ENCODE measurements at places on chromosomes 16 and 17.
A peak's percentile ranks its signal among the peaks of the same experiment; 100 is the strongest.

DNA sequence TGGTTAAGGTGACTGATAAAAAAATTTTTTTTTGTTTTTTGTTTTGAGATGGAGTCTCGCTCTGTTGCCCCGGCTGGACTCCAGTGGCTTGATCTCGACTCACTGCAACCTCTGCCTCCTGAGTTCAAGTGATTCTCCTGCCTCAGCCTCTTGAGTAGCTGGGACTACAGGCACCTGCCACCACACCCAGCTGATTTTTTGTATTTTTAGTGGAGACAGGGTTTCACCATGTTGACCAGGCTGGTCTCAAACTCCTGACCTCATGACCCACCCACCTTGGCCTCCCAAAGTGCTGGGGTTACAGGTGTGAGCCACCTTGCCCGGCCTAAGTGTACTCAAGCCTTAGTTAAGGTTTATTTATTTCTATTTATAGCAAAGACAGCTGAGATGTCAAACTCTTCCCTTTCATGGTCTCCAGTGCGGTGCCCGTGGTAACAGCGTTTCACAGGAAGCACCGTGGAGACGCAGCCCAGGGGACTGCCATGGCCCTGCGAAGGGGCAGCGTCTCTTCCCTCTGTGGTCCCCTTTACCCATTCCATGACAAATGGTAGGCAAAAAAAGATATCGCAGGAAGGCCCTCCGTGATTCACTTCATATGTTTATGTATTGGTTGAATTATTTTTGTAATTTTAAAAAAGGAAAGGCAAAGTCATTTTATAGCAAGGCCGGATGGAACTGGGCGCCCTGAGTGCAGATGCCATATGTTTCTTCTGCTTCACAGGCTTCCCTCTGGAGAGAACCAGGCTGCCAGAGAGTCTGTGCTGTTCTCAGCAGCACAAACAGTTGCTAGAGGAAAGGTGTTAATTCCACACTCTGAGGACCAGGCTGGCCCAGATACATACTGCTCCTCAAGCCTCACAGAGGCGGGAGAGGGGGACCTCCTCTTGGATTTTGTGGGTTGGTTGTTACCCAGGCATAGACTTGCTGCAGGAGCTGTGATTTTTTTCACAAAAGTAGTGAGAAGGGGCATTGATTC lies 29.2 kb downstream of the DDX19A start:
- H3K36me3 ChIP-seq = peaks cover 13% of the 10 kb centered on the region
- H3K27ac ChIP-seq = no peak overlapping the region
- no peak overlapping the region for H3K4me3 ChIP-seq
- DNase-seq = no peak
- no peaks in the 10 kb centered on the region for H3K27me3 ChIP-seq

- peaks cover 42% of the 10 kb centered on the region for H3K36me3 ChIP-seq
- H3K27ac ChIP-seq = no peak overlapping the region
- H3K4me1 ChIP-seq = no peaks in the 10 kb centered on the region
- DNase-seq = no peak
These were observed 19.0 kb upstream of the EVPL start for GRCh38 chr17:76046064-76046463.

GRCh38 chr16:14369734-14370598 lies 260.1 kb downstream of the PARN start:
- no peaks in the 10 kb centered on the region for H3K36me3 ChIP-seq
- DNase-seq = no peak

GRCh38 chr17:32385971-32386370 lies 36.0 kb downstream of the ZNF207 start:
- peaks cover 2% of the 10 kb centered on the region for H3K36me3 ChIP-seq
- no peaks in the 10 kb centered on the region for H3K4me1 ChIP-seq
- no peak overlapping the region for H3K27ac ChIP-seq
- no peak overlapping the region for H3K4me3 ChIP-seq
- no peak for DNase-seq

DNA sequence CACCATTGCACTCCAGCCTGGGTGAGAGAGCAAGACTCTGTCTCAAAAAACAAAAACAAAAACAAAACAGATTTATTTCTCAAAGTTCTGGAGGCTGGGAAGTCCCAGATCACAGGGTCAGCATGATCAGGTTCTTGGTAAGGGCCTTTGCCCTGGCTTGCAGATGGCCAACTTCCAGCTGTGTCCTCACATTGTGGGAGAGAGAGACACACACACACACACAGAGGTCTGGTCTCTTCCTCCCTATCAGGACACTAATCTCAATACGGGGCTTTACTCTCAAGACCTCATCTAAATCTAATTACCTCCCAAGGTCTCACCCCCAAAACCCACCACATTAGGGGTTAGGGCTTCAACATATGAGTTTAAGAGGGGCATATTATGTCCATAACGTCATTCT lies 26.4 kb upstream of the TAOK1 start:
- no peak for DNase-seq
- H3K27me3 ChIP-seq = no peaks in the 10 kb centered on the region
- no peaks in the 10 kb centered on the region for H3K4me1 ChIP-seq
- H3K27ac ChIP-seq = no peak overlapping the region
- H3K4me3 ChIP-seq = no peak overlapping the region
- H3K36me3 ChIP-seq = no peaks in the 10 kb centered on the region

DNA sequence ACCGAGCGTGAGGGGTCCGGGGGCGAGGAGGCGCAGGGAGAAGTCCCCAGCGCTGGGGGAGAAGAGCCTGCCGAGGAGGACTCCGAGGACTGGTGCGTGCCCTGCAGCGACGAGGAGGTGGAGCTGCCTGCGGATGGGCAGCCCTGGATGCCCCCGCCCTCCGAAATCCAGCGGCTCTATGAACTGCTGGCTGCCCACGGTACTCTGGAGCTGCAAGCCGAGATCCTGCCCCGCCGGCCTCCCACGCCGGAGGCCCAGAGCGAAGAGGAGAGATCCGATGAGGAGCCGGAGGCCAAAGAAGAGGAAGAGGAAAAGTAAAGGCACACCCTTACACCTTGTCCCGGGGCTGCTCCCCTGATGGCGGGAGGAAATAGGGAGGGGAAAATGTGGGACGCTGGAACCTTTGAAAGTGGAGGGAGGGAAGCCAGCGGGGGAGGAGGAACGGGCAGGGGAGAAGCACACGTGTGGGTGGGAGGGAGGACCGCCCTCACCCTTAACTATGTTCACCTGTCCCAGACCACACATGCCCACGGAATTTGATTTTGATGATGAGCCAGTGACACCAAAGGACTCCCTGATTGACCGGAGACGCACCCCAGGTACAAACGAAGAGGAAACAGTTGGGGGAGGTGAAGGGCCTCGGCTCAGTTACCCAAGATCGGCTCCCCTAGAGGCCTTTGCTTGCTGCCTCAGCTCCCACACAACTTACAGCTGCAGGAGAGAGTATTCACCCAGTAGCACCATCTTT lies 916 bp downstream of the PAGR1 start:
- H3K4me3 ChIP-seq = peak overlapping the region; percentile 53
- peaks cover 10% of the 10 kb centered on the region for H3K4me1 ChIP-seq
- DNase-seq = no peak
- peaks cover 6% of the 10 kb centered on the region for H3K36me3 ChIP-seq
- no peak overlapping the region for H3K27ac ChIP-seq

GRCh38 chr17:19647697-19648474 lies 665 bp upstream of the ALDH3A2 start:
- peak; percentile 25 for DNase-seq
- H3K4me3 ChIP-seq = peak overlapping the region; percentile 85
- H3K27me3 ChIP-seq = no peaks in the 10 kb centered on the region
- H3K27ac ChIP-seq = no peak overlapping the region

DNA sequence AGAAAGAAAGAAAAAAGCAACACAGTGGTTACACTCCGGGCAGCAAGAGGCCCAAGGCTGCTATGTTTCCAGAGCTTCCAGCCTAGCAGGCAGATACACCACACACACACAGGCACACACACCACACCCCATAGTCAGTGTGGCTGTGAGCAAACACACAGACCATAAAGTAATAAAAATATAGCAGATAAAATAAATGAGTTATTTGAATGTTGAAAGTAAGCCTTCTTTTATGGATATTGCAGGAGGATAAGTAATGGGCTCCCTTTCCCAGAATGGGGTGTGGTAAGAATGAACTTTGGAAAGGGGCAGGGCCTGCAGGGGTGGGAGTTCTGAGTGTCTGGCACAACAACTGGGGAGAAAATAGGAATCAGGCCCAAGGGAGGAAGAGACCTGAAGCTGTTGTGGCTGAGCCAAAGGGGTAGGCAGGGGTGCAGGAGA lies 4.8 kb upstream of the CDK5RAP3 start:
- no peaks in the 10 kb centered on the region for H3K36me3 ChIP-seq
- H3K4me3 ChIP-seq = no peak overlapping the region
- no peak overlapping the region for H3K27ac ChIP-seq
- DNase-seq = no peak
- H3K27me3 ChIP-seq = no peaks in the 10 kb centered on the region

DNA sequence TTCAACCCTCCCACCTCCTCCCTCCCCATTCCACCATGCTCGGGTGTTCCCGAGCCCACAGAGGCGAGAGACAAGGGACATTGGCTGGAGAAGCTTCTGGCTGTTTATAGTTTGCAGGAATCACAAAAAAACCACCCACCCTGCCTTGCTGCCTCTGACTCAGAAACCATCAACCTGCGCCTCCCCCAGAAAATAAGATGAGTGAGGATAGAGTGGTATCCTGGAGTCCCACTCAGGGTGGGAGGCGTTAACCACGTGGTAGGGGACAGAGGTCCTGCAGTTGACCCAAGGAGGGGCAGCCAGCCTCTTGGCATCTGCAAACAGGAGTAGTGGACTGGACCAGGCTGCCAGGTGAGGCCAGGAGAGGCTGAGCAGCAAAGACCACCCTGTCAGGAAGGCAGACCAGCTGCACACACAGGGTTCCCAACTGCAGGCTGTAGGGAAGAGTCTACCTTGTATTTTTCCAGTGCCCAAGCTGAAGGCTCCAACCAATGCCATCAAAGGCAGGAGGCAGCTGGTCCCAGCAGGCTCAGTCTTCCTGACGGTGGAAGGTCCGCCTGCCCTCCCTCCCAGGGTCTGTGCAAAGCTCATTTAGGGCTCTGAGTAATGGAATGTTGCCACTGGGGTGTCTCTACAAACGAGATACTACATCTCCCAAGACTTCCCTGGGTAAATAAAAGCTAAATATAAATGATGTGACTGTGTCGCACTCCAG lies 201.5 kb upstream of the TNRC6C start:
- no peak for DNase-seq
- H3K4me1 ChIP-seq = peaks cover 2% of the 10 kb centered on the region
- H3K27ac ChIP-seq = no peak overlapping the region

DNA sequence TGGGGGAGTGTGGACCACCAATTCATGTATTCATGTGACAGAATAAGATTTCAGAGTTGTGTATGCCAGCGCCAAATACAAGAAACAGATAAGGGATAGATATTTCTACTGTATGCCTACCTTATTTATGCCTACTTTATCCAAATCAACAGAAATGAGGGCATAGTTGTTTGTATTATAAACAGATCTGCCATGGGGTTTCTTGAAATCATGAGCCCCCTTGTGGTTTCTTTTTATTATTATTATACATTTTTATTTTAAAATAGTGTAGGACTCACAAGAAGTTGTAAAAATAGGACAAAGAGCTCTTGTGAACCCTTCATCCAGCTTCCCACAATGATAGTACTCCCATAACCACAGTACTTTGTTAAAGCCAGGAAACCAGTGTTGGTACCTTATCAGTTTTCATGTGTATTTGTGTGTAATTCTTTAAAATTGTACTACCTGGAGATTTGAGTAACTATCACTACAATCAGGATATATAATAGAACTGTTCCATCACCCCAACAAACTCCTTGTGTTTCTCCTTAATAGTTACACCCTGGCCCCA lies 229.4 kb downstream of the CCDC182 start:
- H3K4me1 ChIP-seq = peaks cover 2% of the 10 kb centered on the region
- H3K27me3 ChIP-seq = no peaks in the 10 kb centered on the region
- DNase-seq = no peak

GRCh38 chr16:67248401-67249177 lies at the start of gene SLC9A5:
SLC9A5 (plus strand) TSS chr16:67248979; CDS start chr16:67249015, 36 bp downstream.
- peak within 1 kb of the TSS; percentile 65 for H3K4me3 ChIP-seq
- no peaks in the 10 kb centered on the region for H3K36me3 ChIP-seq
- H3K27me3 ChIP-seq = peaks cover 2% of the 10 kb centered on the region
- peaks cover 15% of the 10 kb centered on the region for H3K4me1 ChIP-seq
- H3K27ac ChIP-seq = no peak within 1 kb of the TSS

DNA sequence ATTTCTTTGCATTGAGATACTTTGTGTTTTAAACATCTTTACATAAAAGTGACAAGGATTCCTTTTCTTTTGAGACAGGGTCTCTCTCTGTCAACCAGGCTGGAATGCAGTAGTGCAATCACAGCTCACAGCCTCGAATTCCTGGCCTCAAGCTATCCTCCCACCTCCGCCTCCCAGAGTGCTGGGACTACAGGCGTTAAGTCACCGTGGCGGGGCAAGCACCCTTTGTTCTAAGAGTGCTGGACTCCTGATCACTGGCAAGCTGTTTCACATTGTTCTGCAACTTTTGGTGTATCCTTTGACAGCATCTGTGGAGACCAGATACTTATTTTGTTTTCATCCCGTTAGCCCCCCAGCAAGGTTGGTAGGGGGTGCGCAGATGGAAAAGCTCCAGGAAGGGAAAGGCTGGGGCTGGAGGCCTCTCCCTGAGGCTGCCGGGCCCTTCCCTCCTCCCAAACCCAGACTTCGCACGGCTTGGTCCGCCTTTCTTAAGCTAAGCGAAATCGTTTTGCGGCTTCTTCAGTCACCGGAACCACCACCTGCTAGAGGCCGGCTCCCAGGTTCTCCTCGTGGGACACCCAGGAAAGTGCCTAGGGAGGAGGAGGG lies 1.1 kb downstream of the ST6GALNAC2 start:
- peak overlapping the region; percentile 38 for H3K4me3 ChIP-seq
- H3K4me1 ChIP-seq = peaks cover 5% of the 10 kb centered on the region
- H3K36me3 ChIP-seq = no peaks in the 10 kb centered on the region
- H3K27ac ChIP-seq = no peak overlapping the region
- DNase-seq = no peak
- H3K27me3 ChIP-seq = peaks cover 33% of the 10 kb centered on the region

DNA sequence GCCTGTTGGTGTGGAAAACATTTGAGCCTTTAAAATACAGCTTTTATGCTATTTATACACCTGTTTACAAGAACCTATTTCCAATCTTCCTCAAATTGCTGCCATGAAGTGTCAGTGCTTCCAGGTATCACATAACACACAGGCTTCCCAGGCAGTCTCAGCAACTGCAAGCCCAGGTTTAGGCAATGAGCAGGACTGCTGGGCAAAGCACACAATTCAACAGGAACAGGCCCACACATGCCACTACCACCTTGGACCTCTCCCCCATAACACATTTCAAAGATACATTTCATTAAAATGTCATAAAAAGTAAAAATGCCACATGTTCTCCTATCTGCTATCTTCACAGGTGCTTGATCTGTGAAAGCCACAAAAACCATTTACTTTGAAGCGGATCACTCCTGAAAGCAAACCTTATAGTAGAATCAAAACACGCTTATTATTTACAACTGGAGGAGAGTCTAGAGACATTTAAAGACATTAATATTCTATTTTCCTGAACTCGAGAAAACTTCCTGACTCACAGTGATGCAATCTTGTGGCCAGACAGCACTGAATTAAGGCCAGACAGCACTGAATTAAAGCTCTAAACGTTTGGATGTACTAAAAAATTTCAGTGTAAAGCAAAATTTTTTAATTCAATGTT lies 31.5 kb downstream of the ANKFY1 start:
- H3K27me3 ChIP-seq = no peaks in the 10 kb centered on the region
- DNase-seq = no peak
- no peak overlapping the region for H3K27ac ChIP-seq
- no peaks in the 10 kb centered on the region for H3K4me1 ChIP-seq

GRCh38 chr16:74748616-74749026 lies 26.0 kb downstream of the FA2H start:
- DNase-seq = no peak
- H3K4me3 ChIP-seq = no peak overlapping the region
- H3K4me1 ChIP-seq = peaks cover 8% of the 10 kb centered on the region
- no peak overlapping the region for H3K27ac ChIP-seq
- no peaks in the 10 kb centered on the region for H3K27me3 ChIP-seq

All from iPS DF 6.9 (cell line).